ENCODE measurements at places on chromosomes 3 and 15.

- no peak for DNase-seq
Observed at GRCh38 chr15:66188464-66188863, 65.1 kb downstream of the MEGF11 start.

DNA sequence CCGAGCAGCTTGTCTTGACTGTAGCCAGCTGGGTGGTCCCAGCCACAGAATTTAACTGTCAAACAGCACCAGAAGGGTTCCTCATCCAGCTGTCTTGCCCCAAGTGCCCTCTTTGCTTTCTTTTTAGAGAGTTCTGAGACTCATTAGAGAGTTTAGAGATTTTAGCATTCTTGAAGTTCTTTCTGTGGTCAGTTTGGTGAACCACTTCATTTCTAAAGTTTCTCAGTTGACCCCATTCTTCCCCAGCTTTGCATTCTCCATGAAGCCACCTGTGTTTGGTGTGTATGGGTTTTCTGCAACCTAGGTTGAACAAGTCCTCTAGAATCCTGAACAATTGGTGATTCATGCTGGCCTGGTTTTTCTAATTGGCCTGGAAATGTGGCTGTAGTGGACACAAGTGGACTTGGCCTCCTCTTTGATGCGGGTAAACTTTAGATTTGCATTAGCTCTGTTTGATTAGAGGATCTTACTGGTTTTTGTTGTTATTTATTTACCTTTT is 33.7 kb downstream of the FLNB start:
- no peak for DNase-seq

DNA sequence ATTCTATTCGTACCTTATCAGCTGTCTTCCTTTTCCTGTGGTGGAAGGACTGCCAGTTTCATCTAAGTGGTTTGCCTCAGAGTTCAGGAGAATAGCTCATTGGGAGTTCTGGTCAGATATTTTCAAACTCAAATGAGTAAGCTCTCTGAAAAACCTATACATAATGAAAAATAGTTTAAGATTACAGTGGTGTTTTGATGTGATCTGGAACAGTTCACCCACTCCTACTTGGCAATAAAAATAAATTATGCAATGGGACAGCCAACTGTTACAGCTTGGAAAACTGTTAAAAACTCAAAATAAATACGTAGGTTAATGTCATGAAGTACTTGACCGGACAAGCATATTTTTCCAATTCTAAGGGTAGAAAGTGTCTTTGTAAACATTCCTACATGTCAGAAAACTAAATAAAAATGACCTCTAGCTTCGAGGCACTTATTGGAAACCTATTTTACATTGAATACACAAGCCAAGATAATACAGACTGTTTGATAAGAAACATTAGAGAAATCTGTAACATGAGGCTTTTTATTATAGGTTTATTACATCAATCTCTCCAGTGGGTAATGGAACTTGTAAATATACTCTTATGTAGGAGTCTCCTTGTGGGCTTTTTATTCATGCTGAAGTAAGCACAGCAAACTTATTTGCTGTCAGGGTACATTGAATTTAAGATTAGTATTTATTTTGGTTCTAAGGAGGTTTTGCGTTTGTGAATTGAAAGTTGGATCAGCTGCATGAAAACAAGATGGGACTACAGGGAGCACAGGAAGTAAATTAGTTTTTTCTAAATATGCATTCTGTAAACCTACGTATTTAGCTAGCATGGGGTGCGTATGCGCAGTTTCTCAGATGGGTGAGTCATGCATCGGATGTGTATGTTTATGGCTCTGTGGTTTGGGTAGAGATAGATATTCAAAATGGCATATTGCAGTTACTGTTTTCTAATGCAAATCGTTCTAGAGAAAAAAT is 453.1 kb downstream of the IL5RA start:
- DNase-seq: no peak

GRCh38 chr15:98040146-98040545 is 79.6 kb downstream of the ARRDC4 start:
- no peak for DNase-seq

DNA sequence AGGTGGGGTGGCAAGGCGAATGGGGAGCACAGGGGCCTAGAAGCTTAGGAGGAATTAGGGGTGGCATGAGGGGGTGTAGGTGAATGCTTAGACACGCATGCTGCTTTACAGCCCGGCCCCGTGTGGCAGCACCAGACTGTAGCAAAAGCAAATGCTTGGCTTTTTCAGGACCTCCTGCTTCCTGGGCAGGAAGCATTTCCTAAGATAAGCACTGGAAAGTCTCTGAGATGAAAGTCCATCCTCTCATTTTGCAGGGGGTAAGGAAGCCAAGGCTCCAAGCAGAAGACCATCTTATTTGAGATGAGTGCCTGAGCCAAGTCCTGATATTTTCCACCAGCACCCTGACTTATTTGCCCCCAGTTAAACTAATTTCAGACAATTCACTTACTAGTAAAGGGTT is 12.9 kb downstream of the SSUH2 start:
- no peak for DNase-seq

GRCh38 chr15:101362359-101362758 is 67.3 kb upstream of the SNRPA1 start:
- DNase-seq: no peak

GRCh38 chr3:119624002-119624720 is 26.5 kb downstream of the PLA1A start:
- no peak for DNase-seq

DNA sequence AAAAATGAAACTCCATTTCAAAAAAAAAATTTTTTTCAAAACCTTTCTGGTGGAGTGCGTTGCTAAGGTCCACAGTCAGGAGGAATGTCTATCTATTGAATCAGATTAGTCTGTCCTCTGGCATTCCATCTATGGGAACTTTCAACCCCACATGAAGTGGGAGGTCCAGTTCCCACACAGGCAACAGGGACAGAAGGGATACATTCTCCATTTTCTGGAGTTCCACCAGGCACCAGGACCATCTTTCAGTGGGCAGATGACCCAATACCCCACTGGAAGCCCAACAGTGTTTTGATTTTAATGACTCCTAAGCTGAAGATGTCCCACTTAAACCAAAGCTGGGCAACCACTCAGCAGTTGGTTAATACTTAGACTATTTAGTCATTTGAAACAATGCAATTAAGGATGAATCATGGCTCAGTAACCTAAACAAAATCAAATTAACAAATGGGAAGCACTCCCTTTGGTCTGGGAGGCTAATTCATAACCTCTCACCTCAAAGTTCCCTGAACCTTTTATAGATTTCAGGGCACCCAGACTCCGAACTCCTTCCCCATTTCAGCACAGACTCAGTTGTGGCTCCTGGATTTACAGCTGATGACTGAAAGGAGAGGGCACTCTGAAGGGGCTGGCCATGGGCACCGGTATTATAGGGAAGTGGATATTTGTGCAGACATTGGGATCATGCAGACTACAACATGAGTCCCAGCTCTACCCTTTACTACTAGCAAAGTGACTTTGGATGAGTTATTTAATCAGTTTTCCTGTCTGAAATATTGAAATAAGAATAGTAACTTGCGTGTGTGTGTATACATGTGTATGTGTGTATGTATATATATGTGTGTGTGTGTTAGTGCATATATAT is 264.3 kb upstream of the LRTM1 start:
- no peak for DNase-seq

Data from nucleus accumbens (tissue), 56 donors.